ENCODE measurements at places on chromosomes 3 and 15.

GRCh38 chr3:171994646-171995428, 44.5 kb upstream of the FNDC3B start:
- no peak for DNase-seq

DNA sequence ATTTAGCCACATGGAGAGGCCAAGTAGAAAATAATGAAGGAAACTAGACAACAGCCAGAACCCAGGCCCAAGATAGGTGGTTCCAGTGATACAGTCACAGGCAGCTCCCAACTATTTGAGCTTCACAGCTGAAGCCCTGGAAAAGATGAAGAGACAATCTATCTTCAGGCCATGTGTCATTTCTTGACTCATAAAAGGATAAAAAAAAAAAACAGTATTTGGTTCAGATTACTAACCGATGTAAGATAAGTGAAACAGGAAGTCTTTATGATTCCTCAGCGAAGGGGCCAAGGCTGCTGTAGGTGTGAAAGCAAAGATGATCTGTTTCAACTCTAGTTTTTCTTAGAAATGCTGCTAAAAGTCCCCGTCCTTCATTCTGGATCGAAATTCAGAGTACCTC, 394.6 kb downstream of the ZNF385D start:
- no peak for DNase-seq

DNA sequence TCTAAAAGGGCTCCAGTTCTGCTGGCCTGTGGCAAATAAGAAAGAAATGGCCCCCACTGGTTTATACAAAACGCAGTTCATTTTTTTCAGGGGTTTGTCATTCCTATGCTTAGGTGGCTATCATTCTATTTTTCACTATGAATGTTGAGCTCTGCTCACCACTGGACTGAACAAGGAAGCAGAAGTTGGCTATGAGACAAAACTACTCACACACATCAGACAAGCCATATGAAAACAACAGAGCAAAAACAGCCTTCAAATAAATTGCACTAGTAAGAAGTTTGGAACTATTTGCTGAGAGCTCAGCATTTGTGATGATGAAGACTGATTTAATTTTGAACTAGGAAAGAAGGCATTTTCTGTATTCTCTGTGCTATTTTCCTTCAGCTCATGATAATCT, 328.5 kb downstream of the MECOM start:
- DNase-seq: no peak

DNA sequence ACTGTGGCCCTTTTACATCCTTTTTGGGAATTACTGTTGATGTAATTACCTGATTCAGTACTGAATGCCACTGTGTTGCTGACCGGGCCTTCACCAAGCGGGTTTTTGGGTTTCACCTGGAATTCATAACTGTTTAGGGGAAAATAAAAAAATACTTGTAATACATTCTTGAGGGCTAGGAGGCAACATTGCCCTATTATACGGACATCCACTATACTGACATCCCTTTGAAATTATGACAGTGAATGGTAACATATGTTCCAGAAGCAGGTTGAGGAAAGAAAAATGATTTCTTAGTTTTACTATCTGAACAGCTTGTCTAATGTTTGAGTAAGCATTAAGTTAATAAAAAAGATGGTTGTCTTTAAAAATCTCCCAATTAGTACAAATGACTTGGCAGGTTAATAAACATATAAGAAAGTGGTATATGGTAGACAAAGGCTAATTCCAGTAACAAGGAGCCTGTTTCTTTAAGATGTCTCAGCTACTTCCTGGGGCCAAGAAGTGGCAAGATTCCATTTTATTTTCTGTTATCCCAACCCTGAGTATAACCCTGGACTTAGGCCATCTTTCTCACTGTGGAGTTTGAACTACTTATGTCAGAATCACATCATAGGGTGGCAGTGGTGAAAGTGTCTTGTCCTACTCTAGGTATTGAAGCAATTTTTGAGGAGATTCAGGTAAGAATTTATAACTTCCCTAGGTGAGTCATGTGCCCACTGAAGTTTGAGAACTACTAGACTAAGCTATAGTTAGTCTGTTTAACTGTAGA, 45.5 kb downstream of the TFG start:
- DNase-seq: no peak

GRCh38 chr15:63414474-63415120, 33.0 kb upstream of the CA12 start:
- DNase-seq: no peak

GRCh38 chr3:85710490-85710889, 751.7 kb downstream of the CADM2 start:
- no peak for DNase-seq

GRCh38 chr3:100868096-100868495, 125.1 kb downstream of the ABI3BP start:
- no peak for DNase-seq

- DNase-seq: no peak
Observed at GRCh38 chr3:133999891-134000685, 29.6 kb downstream of the SLCO2A1 start.

- peak; percentile 35 for DNase-seq
Observed at GRCh38 chr15:76904461-76905012, 603 bp downstream of the SCAPER start.

GRCh38 chr15:88859550-88859949, 35.8 kb downstream of the HAPLN3 start:
- DNase-seq: no peak

- DNase-seq: no peak
Observed at GRCh38 chr3:126540342-126540849, 16.4 kb downstream of the CHST13 start.

DNA sequence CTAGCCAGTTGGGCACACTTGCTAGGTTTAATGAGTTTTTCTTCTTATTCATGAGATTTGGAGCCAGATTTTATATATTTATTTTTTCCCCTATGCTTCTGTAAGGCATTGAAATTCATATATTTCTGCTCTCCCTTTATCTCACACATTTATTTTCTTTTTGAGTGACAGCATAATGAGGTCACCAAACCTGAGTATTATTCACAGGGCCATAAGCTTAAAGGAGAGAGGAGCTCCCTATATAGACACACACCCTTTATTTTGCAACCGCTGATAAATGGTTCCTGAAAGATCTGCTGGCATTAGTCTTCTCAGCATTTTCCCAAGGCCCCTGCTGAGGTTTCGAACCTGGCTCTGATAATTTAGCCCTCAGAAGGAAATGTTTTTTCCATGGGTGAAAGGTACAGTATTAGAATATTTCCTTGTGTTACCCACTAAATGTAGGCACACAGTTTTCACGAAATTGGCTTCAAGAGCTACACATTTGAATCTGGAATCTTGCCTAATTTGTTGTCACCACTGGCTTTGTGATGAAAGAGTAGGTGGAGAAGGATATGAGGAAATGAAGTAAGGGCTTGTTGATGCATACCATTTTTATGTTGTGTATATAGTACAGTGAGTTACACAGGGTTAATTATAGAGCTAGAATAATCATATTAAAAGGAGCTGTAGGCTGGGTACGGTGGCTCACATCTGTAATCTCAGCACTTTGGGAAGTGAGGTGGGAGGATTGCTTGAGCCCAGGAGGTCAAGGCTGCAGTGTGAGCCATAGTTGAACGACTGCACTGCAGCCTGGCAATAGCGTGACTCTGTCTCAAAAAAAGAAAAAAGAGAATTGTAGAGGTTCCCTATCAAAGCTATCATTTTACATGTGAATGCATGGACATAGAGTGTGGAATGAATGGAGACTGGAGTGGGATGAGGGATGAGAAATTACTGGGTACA, 6.5 kb downstream of the KLHL18 start:
- DNase-seq: no peak

- no peak for DNase-seq
Observed at GRCh38 chr3:130386604-130387263, 41.3 kb downstream of the COL6A5 start.

DNA sequence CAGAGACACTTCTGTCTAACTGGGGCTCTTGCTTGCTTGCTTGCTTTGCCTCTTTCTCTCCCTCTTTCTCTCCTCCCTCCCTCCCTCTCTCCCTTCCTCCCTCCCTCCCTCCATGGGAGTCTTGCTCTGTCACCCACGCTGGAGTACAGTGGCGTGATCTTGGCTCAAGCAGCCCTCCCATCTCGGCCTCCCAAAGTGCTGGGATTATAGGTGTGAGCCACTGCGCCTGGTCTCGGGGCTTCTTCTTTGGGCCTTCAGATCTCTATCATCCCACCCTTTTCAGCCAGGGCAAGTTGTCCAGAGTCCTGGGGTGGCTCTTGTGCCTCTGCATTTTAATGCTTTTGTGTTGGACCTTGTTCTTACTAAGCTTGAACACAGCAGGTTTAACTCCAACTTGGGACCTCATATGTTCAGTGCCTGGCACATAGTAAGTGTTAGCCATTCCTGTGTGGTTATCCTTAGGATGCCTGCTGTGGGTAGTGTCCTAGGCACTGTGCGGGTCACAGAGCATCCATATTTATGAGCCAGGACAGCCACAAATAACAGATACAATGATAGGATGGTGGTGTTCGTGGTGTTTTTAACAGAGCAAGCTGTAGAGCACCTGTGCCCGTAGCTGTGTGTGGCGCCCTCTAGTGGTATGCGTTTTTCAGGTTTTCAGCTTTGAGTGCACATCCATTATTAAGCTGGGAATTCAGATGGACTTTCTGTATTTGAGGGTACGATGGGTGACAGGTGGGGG, 75.1 kb downstream of the CCK start:
- peak; percentile 61 for DNase-seq

DNA sequence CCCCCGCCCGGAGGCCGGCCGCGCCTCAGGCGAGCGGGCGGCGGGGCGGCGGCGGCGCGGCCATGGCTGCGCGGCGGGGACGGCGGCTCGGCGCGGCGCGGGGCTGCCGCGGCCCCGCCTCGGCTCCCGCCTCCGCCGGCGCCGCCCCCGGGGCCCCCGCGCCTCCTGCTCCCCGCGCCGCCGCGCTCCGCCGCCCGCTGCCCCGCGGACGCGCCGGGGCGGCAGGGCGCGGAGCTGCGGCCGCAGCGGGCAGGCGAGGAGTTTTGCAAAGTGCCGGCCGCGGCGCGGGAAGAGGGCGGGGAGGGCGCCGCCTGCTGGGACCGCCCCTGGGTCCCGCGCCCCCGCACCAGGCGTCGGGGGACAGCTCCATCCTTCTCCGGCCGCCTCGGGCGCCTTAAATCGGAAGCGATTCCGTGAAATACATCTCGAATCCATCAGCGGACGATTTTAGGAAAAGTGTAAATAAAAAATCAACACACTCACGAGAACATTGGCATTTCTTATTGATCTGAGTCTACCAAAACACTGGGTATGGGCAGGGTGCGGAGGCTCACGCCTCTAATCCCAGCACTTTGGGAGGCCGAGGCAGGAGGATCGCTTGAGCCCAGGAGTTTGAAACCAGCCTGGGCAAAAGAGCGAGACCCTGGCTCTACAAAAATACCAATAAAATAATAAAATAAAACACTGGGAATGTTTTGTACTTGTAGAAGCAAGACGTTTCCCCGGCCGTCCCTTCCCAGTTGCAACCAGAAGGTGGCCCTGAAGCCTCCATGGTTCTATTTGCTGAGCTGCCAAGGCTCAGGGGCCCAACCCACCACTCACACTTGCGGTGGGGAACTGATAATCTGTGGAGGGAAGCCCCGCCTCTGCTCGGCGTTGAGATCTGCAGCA, 136.9 kb downstream of the NUP210 start:
- no peak for DNase-seq

GRCh38 chr15:66820481-66821176, 118.6 kb downstream of the SMAD6 start:
- no peak for DNase-seq

DNA sequence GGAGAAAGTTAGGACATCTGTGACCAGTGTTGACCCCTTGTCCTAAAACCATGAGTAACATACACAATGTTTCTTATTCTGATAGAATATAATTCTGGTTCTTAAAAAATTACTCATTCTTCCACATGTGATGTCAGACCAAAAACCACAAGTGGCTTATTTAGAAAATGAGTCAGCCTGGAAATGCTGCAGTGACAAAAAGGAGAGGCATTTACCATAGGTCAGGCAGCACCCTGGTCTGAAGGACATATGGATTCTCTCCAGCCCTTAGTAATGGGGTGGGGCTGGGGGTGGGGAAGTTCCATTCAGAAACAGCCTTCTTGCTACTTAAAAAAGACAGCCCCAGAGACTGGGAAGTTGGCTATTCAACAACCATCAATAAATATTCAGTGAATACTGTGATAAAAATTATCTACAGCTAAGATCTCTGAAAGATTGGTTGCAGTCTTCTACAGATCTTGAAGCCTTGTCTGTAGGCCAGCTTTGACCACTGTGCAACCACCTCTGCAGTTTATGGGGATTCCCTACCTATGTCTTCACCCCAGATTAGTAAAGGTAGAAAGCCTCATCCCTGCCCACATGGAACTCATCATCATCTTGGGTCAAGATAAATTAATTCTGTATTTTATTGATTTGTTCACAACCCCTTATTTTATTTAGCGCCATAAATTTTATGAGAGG, 34.9 kb upstream of the TIMP4 start:
- no peak for DNase-seq

GRCh38 chr3:24686808-24687207, 192.2 kb upstream of the THRB start:
- DNase-seq: no peak

- DNase-seq: no peak
Observed at GRCh38 chr3:149971403-149972075, 844 bp upstream of the PFN2 start.

GRCh38 chr15:55279746-55280351, 9.8 kb downstream of the RAB27A start:
- no peak for DNase-seq

DNA sequence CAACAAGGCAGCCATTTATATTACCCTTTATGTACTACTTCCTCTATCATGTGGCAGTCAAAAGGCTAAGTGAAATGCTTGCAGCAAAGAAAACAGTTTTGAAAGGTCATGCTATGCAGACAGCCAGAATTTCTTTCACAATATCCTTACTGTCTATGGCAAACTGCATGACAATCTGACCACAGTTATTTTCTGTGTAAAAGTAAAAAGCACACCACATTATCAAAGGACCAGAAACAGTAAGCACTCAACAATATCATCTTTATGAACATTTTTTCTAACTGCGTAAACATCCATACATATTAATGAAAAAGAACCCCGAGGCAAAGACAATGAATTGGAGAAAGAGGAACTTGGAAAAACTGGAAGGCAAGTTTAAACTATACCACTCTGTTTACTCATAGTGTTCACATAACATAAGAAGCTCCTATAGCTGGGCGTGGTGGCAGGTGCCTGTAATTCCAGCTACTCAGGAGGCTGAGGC, 47.9 kb downstream of the PIK3CB start:
- DNase-seq: no peak

DNA sequence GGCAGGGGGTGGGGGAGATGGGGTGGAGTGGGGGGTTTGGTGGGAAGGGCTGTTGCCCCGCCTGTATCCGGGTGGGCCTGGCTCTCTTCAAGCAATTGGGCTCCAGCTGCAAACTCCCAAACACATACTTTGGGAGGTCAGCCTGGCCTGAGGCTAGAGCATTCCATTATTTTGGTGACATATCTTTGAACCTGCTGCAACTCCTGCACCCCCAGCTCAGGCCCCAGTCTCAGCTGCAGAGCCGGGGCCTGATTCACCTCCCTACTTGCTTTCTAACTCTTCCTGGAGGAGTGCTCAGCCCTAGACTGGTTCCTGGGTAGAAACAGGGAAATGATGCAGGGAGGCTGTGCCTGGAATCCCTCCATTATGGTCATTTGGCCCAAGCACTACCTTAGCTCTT, 140.8 kb upstream of the PRR23C start:
- DNase-seq: no peak

GRCh38 chr3:15611018-15611417, 9.5 kb downstream of the BTD start:
- no peak for DNase-seq
